Left lobe of liver (tissue), 2 donors: ENCODE measurements at places on chromosomes 7 and 10. TPM values are rescaled to one million over a fixed set of nuclear protein-coding genes. Genes with fewer than 3 reads are reported as not detected.

The FAM221A gene
- 4.2 TPM for total RNA-seq

The BTBD16 gene
- total RNA-seq = 1.5 TPM

The ZP3 gene
- 0.20 TPM for total RNA-seq

The DKK1 gene
- 0.38 TPM for total RNA-seq

The CTBP2 gene
- 5.8 TPM for total RNA-seq

The HERPUD2 gene
- total RNA-seq = 12.2 TPM

The NKX1-2 gene
- 0.05 TPM for total RNA-seq

The CTTNBP2 gene
- total RNA-seq = 1.9 TPM

The OPN1SW gene
- total RNA-seq = not detected

The CHST15 gene
- total RNA-seq = 12.8 TPM

The OLAH gene
- total RNA-seq = not detected

The VENTX gene
- 0.15 TPM for total RNA-seq

DNA sequence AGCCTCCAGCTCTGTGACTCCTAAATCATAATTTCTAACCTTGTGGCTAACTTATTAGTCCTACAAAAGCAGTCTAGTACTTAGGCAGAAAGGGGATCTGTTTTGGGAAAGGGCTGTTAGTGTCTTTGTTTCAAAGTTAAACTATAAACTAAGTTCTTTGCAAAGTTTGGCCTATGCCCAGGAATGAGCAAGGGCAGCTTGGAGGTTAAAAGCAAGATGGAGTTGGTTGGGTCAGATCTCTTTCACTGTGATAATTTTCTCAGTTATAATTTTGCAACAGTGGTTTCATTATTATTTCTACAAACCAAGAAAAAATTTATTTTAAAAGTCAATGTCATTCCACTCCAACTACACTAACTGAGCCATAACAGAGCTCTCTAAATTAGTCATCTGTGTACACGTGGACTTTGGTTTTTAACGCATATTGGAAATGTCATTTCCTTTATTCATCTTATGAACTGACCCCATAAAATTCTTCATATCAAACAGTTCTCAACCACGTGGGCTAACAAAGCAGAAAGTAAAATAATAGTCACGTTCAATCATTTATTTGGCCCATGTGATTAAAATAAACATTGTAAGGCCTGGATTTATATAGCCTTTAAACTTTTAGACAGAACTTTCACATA lies 143.2 kb upstream of the C7orf33 start:
- DNase-seq = no peak

DNA sequence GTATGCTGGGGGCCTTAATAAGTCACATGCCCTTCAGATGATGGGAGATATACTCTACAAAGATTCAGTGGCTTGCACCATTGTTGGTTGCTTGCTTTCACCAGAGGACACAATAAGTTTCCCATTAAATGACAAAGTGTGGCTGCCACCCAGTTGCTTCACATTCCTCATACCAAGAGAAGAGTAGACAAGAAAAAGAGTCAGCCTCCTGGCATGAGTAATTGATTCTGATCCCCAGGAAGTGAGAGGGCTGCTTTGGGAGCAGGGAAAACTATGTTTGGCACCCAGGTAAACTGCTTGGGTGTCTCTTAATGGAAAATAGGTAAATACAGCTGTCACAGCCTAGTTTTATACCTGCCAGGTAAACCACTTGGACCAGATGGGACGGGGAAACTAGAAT lies 66.7 kb upstream of the IL6 start:
- no peak for DNase-seq

DNA sequence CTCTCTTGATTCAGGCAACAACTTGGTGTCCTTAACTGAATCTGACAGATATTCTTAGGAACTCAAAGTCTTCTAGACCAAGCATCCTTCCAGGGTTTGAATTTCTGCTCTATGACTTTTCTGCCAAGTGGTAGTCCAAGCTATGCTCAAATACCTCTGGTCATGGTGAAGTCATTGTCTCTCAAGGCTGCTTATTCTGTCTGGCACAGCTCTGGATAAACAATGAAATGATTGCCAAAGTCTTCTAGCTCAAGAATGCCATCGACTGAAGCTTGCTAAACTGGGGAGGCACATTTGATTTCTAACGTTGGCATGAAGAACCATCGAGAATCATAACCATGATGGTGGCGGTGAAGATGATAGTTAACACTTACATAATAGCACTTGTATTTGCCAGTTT lies 116.2 kb upstream of the MKX start:
- no peak for DNase-seq

DNA sequence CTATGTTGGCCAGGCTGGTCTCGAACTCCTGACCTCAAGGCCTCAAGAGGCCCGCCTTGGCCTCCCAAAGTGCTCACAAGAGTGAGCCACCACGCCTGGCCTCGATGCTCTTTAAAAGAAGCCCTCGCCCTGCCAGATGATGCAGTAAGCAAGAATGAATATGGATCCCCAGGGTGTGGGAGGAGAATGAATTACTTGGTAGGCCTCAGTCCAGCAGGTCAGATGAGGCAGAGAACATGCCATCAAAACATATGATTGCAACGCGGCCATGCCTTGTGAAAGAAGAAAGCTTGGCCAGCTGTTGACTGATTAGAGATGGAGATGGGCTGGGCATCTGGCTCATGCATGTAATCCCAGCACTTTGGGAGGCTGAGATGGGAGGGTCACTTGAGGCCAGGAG lies 68.7 kb downstream of the CAMK1D start:
- DNase-seq = no peak

DNA sequence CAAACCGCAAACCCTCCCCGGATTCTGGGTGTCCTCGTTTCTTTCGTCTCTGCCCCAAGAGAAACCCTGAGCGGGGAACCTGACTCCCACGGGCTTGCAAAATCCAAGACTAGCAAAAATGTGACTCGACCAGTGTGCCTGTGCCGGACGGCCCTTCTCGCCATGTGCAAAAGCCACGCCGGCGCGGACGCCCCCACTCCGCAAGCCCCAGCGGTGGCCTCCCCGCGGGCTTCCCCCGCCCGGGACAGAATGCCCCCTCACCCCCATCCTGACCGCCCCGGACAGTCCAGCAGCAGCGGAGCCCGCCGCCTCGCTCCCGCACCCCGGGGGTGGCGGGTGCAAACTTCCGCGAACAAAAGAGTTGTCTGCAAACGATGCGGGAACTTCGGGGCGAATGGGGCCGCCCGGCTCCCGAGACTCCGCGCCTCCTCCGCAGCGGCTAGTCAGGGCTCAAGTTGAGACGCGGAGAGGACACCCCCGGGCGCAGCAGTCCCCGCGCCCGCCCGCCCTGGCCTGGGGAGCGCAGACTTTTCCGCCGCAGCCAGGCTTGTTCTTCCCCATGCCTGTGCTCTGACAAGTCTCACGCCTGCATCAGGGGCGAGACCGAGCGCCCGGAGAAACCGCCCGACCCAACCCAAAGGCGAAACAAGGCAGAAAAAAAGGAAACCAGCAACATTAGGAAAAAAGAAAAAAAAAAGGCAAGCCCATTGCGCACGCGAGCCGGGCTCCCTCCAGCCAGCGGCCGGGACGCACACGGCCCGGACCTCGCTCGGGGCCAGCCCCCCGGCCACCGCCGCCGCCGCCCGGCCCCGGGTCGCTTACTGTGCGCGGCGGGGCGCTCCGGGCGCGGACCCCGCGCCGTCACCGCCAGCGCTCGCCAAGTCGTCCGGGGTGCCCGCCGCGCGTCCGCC lies 732 bp downstream of the FAM53B start:
- no peak for DNase-seq

DNA sequence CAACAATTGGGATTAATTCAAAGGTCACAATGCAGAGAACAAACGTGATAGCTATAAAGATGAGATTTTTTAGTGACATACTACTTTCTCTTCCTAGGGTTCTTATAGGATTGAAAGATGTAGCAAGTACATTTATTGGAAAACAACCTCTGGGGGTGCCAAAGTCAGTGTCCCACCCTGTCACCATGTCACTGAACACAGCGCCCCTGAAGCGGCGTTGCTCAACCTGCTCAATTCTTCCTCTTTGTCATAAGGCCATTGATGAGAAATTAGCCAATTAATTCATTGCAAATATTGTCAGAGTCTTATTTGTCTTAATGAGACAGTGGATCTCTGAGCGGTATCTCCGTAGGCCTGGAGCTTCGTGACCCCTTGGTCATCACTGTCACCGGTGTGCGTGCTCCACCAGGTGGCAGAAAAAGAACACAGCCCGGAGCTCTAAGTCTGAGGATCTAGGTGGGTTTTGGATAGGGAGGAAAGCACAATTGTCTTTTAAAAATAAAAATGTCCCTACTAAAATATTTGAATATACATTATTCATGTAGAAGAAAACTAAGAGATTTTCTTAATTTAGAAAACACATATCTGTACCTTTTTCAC lies 362.6 kb downstream of the PAXIP1 start:
- no peak for DNase-seq

GRCh38 chr10:4066581-4067390 lies 281.8 kb upstream of the KLF6 start:
- no peak for DNase-seq

GRCh38 chr10:6755781-6756460 lies 175.8 kb upstream of the PRKCQ start:
- DNase-seq = no peak

- DNase-seq = no peak
These were observed 13.0 kb upstream of the FRA10AC1 start for GRCh38 chr10:93715345-93715744.

DNA sequence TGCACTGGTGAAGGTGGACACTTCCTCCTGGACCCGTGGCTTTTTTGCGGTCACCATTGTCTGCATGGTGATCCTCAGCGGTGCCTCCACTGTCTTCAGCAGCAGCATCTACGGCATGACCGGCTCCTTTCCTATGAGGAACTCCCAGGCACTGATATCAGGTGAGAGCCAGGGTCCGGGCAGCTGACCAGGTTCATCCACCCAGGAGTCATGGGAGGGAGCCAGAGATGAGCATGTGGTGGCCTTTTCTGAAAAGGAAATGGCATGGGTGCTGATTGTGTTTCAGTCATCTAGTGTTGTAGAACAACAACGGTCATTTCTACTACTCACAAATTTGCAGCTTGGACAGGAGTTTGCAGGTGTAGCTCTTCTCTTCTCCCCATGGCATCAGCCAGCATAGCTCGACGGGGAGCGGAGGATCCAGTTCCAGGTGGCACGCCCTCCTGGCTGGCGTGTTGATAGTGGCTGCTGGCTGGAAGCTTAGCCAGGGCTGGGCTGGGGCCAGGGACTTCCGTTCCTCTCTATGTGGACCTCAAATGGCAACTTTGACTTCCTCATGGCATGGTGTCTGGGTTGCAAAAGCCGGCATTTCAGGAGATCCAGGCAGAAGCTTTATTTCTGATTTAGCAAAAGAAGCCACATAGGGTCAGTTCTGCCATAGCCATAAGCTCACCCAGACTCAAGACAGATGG lies 32.7 kb downstream of the SLC29A3 start:
- peak; percentile 93 for DNase-seq

DNA sequence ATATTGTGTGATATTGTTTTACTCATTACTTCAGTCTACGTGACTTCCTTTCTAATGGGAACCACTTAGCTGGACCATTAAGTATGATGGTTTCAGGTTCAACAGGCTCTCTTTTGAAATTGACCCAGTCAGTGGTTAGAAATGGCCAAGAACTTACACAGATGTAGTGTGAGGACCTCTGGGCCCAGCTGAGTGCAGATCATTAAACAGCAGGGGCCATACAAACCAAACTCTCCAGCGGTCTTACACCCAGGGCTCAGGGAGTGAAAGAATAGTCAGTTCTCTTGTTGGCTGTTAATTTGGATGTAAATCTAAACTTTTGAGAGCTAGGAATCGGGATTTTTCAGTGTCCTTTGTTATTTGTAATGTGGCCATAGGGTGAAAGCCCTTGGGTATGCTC lies 107.3 kb downstream of the CELF2 start:
- no peak for DNase-seq

DNA sequence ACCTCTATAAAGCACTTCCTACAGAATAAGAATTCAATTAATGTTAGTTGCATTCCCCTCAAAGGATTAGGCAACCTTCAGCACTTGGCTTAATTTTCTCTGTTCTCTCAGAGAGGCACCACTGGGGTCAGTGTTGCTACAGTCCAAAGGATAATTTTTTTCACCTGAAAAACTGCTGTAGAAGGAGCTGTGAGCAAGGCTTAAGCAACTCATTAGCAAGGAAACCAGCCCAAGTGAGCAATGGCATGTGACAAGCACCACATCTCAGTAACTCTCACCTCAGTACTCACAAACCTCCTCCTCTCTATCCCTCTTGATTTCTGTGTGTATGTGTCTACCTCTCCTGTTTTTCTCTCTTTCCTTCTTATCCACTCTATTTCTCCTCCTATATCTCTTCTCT lies 55.9 kb downstream of the DGKI start:
- no peak for DNase-seq

DNA sequence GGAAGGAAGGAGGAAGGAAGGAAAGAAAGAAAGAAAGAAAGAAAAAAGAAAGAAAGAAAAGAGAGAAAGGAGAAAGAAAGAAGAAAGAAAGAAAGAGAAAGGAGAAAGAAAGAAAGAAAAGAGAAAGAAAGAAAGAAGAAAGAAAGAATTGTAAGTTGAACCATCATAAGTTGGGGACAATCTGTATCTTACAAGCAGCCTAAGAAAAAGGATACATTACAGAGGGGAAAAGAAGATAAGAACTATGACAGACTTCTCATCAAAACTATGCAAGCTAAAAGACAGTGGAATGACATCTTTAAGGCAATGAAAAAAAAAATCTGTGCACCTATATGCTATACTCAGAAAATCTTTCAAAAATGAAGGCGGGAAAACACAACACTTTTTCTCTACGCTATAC lies 50.3 kb upstream of the SP4 start:
- DNase-seq = no peak

DNA sequence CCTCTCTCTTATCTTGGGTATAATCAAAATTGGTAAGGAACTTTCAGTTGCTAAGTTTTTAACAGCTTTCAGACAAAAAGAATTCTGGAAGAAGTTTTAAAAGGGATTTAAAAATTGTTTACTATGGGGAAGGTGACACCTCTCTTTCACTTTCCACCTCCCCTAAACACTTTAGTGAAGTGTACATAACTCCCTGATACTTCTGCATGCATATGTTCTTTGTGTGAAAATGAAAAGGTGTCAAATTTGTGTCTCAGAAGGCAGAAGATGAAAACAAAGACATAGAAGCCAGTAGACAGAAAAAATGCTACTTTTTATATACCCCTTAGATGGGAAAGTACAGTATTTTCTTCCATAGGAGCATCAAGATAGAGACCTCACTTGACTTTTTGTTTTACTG lies 117.8 kb downstream of the TMEM26 start:
- no peak for DNase-seq

GRCh38 chr7:64183126-64183742 lies 23.8 kb upstream of the ZNF735 start:
- DNase-seq = no peak
